Activated naive CD4-positive, alpha-beta T cell treated with anti-CD3 and anti-CD28 coated beads, Interleukin-2, amount 50 U/mL, for 72 hours (primary cell): ENCODE measurements at places on chromosomes 2 and 18. TPM values are rescaled to one million over a fixed set of nuclear protein-coding genes. Genes with fewer than 3 reads are reported as not detected.

The NOSTRIN gene
- total RNA-seq, result not detected

The MATN3 gene
- total RNA-seq, result not detected

The LRP1B gene
- not detected for total RNA-seq

The IL18RAP gene
- 2.6 TPM for total RNA-seq

The FASTKD1 gene
- 30.4 TPM for total RNA-seq

The ALLC gene
- total RNA-seq, result not detected
